NCI-H748 treated with DMSO at 0.1 percent for 48 hours (cell line): ENCODE measurements at places on chromosomes 3 and 15.

GRCh38 chr3:190261740-190262139, 60.5 kb downstream of the CLDN1 start:
- DNase-seq, result no peak

DNA sequence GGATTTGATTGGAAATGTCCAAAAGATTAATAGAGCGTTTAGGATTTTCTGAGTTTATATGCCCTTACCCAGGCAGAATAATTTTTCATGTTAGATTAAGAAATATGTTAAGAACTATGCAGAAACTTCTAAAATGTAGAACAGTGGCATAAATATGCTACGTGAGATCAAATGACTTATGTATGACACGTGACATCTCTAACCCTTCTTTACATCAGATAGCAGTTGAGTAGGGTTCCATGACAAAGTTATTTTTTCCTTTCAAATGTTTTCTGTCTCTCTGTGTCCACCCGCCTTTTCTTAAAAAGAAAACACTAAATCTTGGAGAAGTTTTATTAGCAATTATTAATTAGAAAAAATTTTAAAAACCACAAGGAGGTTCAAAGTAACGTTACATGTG, 8.6 kb upstream of the TFG start:
- DNase-seq, result no peak

GRCh38 chr15:85984241-85984640, 95.4 kb upstream of the AGBL1 start:
- no peak for DNase-seq

DNA sequence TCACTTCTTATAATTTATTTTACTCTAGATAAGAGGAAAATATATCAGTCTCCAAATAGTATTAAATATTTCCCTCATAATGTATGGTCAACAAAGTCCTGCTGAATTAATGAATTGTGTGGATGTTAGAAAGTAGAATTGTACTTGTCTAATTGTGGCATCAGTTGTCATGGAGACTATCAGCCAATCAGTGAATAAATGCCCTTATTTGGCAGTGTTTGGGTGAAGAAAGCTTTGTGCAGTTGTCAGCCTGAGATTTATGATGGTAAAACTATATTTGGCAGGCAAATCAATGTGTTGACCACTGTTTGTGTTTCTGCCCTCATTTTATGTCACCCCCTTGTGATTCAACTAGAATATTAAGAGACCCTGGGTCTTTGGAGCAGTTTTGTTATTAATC, 293.6 kb upstream of the MDFIC2 start:
- DNase-seq, result peak; percentile 67

DNA sequence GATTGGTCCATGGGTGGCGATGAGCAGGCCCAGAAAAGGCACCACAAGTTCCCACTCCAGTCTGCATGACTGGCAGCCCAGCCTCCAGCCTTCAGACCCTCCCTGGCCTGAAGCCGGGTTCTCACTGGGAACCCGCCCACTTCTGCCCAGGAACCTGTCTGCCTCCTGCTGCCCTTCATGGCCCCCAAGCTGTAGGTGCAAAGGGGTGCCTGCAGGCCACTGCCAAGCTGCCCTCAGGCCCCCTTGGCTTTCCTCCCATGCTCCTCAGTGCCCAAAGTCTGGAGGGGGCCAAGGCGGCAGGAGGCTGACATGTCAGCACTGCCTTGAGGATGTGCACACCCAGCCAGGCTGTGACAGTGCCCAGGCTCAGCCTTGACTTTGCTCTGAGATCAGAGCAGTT, 488.5 kb upstream of the THBS1 start:
- DNase-seq, result no peak

DNA sequence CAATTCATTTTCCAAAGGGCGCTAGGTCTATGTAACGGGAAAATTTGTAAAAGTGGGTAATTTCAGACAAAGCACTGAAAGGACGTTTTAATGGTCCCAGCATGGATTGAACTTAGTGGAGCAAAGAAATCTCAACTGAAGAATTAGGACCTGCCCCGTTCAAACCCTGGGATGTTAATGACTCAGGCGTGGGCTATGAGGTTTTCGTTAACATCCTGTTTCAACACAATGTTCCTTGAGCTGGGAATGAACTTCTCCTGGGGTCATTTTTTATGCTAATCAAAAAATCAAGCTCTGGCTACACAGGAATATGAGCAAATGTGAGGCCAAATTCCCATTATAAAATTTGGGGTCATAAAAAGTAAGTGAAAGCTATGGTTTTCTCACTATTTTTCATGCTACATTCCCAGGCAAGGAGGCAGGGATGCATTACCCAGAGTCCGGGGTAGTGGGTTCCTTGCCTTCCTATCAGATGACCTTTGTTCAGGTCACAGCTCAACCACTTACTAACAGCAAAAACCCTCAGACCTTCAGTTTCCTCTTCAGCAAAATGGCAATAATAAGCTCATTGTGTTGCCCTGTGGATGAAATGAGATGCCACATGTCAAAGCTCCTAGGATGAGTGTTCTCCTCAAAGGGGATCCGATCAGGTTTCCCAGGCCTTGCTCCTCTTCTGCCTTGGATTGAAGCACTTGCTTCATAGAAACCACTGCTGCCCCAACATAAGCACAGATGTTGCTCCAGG, 271.4 kb downstream of the ARRDC4 start:
- DNase-seq, result no peak
